ENCODE measurements at places on chromosomes 7 and 10.

DNA sequence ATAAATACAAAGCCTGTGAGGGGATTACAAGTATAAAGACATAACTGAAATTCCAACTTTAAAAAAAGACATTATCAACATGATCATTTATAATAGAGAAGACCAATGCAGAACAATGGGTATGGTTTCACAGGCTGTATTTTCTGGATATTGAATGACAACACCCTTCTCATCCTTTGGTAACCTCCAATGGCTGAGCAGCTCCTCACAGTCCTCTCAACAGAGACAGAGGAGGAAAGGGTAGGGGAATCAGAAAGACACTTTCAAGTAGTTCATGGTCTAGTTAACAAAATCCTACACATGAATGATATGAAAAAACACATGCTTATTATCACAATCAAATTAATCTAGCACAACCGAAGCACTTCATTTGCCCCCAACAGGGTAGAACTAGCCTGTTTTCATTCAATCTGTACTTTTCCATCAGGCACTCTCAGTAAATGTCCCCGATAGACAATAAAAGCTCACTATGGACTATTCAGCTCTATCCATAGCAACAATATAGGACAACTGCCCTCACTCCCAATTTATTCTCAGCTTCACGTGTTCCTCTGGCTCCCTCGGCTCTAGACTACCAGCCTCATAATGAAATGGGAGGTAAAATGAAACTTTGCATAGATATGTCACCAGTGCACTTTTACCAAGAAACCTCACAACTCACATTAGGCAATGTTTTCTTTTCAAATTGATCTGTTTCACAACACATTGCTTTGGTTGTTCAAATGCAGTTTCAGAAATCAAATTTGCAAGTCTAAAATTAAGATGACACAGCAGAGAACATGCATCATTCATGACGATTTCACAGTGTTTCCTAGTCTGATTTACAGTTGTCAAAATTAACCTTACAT is 211.4 kb downstream of the THSD7A start:
- no peak for DNase-seq

- no peak for DNase-seq
Measured at GRCh38 chr10:92848037-92848440, 281 bp upstream of the EXOC6 start.

GRCh38 chr10:11830836-11831519 is 7.8 kb downstream of the PROSER2 start:
- DNase-seq, result no peak

- DNase-seq, result no peak
Measured at GRCh38 chr10:70753026-70753663, 32.0 kb downstream of the TBATA start.

- no peak for DNase-seq
Measured at GRCh38 chr7:74271742-74272141, 17.5 kb upstream of the CLIP2 start.

DNA sequence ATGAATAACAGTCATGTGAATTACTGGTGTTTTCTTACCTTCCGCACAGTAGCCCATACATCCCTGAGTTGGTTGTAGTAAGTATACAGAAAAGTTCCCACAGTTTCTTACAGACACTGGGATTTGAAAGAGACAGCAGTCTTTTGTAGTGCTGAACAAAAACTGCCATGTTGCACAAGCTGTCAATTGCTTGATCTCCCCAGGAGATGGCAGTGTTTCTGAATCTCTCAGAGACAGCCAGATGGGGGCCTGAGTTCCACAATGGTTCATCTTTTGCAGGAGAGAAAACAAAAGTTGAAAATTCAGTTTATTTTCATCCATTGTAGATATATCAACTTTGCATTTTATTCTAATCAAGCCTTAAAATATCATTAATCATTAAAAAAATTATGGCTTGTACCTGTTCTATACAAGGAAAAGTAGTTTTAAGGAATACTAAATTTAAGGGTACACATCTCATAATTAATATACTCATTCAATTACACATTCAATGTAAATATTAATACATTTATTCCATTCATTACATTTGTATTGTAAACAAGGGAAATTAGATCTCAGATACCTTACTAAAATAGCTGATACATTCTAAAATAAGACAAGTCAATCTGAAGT is 14.5 kb downstream of the VWDE start:
- DNase-seq, result peak; percentile 24

- no peak for DNase-seq
Measured at GRCh38 chr10:31194986-31195385, 124.0 kb upstream of the ZEB1 start.

GRCh38 chr10:21100190-21100589 is 203.1 kb upstream of the NEBL start:
- DNase-seq, result no peak

DNA sequence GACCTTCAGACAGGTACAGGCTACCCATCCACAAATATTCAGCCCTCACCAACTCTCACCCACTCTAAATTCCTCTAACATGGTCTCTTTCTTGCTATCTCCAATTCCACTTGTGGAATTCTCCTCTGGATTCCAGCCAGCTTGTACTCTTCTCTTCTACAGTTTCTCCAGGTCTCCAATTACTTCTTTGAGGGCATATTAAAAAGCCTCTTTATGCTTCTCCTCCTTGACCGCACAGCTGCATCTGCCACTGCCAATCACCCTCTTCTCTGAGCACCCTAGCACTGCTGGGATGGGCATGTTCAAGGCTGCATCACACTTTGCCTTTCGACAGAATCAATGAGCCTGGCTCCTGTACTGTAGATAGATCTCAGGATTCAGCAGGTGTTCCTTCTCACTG is 101.5 kb upstream of the ANKRD1 start:
- no peak for DNase-seq

- peak; percentile 30 for DNase-seq
Measured at GRCh38 chr7:54543051-54543488, 895 bp downstream of the VSTM2A start.

- no peak for DNase-seq
Measured at GRCh38 chr10:112531421-112531820, 84.4 kb downstream of the VTI1A start.

DNA sequence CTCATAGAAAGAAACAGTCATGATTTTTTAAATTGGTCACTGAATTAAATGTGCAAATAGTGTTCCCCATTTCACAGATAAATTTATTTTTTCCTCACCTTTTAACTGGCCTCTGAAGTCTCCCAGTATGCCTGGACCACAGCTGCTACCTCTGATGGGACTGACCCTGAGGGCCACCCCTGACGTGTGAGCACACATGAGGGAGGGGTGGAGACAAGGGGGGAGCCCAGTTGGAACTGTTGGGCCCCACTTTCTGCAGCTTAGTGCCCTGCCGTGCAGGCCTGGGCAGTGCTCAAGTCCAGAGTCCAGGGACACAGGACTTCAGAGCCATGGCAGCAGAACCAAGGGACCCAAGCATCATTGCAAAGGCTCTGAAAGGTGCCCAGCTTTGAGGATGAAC is 243.9 kb downstream of the GRID1 start:
- DNase-seq, result no peak

DNA sequence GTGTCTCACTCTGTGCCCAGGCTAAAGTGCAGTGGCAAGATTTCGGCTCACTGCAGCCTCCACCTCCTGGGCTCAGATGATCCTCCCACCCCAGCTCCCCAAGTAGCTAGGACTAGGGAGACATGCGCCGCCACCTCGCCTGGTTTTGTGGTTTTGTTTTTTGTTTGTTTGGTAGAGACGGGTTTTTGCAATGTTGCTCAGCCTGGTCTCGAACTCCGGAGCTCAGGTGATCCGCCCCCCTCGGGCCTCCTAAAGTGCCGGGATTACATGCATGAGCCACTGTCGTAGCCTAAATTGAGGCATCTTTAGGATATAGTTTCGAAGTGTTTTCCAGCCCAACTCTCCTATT is 781 bp downstream of the ZNF727 start:
- DNase-seq, result no peak

GRCh38 chr10:14356921-14357320 is 26.2 kb upstream of the FRMD4A start:
- no peak for DNase-seq

DNA sequence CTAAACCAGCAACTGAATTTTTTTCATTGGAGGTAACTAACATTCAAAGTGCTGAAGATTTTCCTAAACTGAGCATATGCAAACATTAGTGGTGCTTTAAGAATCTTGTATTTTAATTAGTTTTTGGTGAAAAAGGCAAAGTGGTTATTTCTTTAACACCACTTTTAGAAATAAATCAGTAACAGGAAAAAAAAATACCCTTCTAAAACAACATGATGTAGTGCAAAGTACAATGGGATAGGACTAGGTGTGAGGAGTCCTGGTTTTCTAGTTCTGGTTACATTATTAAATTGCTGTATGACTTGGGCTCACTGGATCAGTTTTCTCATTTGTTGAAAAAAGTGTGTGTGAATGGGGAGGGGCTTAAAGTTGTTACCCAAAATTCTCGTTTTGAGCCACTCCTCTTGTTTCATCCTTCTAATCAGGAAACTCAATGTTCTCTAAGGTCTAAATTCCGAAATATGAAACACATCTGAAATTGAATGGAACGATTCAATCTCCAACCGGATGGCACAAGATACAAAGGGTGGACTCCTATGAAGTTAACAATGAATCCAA is 1.8 kb downstream of the WASL start:
- DNase-seq, result no peak

DNA sequence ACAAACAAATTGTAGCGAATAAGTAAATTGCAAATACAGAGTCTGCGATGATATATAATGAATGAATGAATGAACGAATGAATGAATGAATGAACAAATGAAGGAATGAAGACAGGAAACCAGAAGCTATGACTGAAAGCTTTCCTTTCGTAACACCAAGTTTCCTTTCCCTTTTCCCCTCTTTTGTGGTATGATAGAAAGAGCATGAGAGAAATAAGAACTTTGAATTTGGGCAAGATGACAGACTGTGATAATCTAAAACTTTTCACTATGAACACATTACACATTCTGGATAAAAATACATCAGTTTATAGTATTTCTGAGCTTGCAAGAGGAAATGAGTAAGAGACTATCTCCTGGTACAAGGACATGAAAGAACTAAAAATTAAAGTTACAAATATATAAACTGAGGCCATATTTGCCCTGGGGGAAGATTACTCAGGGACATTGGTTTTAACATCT is 8.4 kb upstream of the UCN3 start:
- no peak for DNase-seq

DNA sequence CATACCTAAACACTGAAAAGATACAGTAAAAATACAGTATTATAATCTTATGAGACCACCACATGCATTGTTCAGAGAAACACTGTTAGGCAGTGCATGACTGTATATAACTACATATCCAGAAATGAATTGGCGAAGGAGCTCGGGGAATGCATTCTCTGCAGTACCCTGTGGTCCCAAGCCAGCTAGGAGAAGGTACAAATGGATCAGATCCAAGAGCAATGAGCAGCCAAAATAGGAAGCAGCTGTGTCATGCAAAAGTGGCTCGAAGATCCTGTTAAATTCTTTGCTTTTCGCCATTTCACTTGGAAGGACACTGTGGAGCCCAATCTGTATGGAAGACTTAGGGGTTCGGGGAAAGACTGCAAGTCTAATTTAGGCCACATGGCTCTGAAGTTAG is 334.8 kb downstream of the TNS3 start:
- no peak for DNase-seq

GRCh38 chr7:130899071-130899560 is 165.1 kb upstream of the KLF14 start:
- DNase-seq, result no peak

- no peak for DNase-seq
Measured at GRCh38 chr10:59779756-59780533, 26.7 kb upstream of the MRLN start.

DNA sequence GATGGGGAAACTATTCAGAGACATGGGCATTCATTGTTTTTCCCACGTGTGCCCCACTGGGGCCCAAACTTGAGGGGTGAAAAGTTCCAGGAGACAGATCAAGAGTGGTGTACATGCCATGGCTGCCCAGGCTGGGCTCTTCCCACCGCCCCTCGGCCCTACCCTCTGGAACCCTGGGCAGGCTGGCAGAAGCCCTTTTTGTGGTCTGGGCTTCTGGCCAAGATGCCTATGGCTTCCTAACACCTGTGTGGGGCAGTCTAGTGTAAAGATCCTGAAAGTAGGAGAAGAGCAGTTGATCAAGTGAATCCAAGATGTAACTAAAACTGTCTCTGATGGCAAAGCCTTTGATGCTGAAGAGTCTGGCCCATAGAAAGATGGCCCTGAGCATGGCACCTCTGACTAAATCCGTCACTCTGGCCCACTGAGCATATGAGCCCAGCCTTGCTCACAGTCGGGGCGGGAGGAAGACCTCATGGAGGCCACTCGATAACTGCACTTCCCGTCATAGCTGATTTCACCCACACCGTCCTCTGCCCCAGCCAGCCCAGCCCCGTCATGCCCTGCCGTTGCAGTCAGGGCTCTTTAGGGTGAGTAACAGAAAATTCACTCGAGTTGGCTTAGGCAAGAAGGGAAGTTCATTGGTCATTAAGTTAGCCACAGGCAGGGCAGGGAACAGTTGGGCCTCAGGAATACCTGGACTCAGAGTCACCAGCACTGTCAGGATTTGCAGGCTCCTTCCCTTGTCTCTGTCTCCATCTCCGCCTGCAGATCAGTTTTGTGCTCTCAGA is 37.9 kb upstream of the MTPAP start:
- DNase-seq, result no peak

GRCh38 chr10:113613427-113613826 is 50.4 kb downstream of the NRAP start:
- DNase-seq, result no peak

- DNase-seq, result no peak
Measured at GRCh38 chr10:2592360-2593160, 474.8 kb upstream of the PFKP start.

- no peak for DNase-seq
Measured at GRCh38 chr7:158946771-158947170, 90.4 kb downstream of the DYNC2I1 start.

DNA sequence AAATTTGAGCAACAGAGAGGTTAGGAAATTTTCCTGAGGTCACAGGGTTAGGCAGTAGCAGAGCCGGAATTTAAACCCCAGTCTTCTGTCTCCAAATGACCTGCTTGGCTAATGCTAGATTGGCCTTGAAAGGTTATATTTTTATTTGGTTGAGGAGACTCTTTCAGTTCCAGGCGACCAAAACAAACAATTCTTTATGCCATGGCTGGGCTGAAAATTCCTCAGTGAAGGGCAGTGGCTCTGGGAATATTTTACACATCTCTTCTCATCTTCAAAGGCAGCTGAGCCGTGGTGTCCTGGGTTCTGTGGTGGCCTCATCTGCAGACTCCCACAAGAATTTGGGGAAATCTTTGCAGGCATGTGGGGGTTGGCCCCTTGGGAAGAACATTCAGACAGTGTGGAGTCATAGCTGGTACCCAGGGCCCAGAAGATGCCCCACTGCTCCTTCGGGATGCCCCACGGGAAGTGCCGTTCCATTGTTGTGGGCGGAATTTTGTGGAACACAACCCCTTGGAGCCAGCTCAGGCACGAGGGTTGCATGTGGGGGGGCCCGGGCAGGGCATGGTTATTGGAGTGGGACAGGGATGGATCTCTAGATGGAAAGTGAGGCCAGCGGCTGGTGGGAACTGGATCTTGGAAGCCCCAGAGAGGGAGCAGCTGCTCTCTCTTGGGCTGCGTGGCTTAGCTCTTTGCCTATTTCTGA is 33.2 kb downstream of the RPS24 start:
- DNase-seq, result no peak

DNA sequence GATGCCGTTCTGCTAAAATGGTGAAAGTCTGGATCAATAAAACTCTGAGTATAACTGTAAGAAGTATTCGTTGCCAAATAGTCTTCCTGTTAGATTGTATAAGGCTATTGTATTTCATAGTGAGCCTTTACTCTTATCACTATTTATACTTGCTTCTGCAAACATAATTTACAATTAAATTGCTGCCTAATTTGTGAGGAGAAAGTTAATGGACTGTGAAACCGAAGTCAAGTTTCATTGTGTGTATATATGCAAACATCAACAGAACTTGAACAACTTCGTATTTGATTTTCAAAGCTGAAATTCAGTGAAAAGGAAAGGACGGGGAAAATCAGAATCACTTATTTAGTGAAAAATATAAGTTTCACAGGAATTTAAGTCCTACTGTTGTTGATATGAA is 135.9 kb upstream of the CCDC6 start:
- no peak for DNase-seq

All from progenitor cell of endocrine pancreas (in vitro differentiated cells).